Left ventricle myocardium superior (tissue), 1 donor: ENCODE measurements at places on chromosomes 2 and 18. TPM values are rescaled to one million over a fixed set of nuclear protein-coding genes. Genes with fewer than 3 reads are reported as not detected.

GRCh38 chr2:96798733-96799622, 17.1 kb upstream of the CNNM3 start:
- DNase-seq, result no peak

DNA sequence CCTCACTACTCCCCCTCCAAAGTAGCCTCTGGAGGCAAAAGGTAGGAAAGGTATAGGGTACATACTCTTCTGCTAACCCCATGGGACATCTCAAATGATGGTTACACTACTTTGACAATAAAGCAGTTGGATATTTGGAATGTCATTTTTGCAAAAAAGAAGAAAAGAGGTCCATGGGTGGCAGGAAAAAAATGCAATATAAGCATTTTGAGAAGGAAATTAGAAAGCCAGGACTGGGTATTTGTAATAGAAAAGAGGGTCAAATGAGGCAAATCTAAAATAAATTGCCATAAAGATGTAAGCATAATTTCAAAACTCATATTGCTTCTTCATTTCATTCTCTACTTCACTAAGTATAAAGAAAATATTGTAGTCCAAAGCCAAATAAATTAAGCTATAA, 280.2 kb downstream of the NOL4 start:
- no peak for DNase-seq

DNA sequence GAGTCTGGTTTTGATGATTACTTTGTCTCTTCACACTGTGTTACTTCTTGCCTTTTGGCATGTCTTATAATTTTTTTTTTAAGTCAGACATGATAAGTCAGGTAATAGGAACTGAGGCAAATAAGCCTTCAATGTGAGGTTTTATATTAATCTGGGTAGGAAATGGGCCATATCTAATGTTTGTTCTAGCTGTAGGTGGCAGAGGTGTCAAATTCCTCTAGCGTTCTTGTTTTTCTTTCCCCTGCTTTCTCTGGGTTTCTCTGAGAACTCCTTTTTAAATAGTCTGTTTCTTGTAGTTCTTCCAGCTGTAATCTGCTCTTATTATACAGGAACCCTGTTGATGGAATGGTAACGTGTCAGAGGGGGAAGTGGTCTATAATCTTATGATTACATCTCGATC, 5.7 kb downstream of the SP140 start:
- DNase-seq, result no peak

DNA sequence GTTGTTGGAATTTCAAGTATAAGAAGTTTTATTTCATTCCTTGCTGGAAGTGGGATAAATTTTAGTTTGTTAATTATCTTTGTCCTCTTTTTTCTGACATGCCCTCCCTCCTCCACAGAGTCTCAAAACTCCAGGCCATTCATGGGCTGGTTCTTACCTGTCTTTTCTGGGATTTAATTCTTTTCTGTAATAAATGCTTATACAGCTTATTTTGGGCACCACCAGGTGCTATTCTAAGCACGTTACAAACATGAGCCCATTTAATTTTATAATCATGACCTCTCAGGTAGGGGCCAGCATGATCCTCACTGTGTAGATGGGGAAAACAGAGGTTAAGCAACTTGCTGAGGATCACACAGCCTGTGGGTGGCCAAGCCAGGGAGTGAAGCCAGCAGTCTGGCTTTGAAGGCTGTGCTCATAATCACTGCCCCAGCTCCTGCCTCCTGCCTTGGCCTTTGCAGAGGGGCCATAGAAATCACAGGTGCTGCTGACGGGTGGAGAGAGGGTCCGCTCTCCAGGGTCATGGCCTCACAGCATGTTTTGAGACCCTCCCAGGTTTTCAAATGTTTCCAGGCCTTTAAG, 128.4 kb upstream of the PXDN start:
- no peak for DNase-seq

DNA sequence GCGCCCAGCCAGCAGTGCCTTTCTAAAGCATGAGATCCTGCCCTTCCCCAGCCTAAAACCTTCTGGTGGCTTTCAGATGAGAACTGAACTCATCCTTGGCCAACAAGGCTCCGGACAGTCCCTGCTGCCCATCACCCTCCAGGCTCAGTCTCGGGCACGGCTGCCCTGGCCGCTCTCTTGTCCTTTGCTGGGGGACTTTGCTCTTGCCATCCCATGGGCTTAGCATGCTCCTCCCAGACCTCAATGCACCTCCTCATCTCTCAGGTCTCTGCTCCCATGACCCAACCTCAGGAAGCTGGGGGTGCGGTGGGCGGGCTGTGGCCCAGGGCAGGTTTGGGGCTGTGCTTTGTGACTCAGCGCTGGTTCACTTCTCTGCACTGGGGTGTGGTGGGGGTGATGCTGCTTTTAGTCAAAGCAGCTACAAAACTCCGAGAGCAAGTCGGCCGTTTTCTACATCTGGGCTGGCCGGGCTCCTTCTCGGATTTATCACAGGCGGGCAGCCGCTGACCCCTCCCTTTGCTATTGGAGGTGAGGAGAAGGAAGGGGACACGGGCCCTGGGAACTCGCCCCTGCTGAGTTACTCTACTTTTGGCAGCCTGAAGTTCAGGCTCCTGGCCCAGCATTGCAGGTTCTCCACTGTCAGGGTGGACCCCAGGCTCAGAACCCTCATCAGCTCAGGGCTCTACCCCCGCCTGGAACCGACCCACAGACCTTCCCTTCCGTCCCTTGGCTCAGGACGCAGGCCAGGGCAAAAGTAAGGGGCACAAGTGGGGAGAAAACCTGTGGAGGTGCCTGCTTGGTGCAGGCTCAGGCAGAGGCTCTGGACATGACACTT, 90.6 kb upstream of the TAF1B start:
- DNase-seq, result no peak

DNA sequence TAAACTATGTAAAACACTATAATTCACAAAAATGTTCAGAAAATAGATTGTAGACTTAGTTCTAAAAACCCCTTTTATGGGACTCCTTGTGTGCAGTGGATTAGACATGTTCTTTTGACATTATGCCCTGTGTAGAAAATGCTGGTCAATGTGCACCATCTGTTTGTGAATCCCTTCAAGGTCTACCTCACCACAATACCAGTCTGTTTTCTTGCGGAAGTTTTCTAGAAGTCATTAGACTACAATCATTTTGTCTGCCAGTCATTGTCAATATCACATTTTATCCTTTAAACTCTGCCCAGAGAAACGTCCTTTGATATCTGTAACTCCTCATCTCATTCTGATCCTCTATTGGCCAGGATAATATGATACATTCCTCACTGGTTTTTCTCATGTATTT, 7.8 kb downstream of the ITGA4 start:
- DNase-seq, result no peak

DNA sequence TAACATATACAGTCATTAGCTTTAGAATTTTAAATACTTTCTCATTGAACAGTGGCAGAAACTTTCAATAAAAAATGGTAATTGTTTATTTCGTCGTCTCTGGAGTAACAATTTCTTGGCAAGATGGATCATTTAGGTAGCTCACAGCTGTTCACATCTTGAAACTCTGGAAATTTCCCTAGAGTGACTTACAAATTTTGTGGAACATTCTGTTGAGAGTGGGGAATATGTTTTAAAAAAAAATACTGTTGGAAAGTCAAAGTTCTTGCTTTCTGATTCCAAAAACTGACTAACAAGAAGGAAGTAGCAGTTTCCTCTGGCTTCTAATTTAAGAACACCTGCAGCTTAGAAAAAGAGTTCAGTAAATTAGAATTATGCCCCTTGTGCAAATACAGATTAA, 11.2 kb upstream of the CALCRL start:
- DNase-seq, result no peak

GRCh38 chr2:217623281-217623912, 379.4 kb downstream of the TNS1 start:
- DNase-seq, result no peak

- DNase-seq, result no peak
These were observed 67.2 kb downstream of the KCTD1 start for GRCh38 chr18:26480897-26481795.

DNA sequence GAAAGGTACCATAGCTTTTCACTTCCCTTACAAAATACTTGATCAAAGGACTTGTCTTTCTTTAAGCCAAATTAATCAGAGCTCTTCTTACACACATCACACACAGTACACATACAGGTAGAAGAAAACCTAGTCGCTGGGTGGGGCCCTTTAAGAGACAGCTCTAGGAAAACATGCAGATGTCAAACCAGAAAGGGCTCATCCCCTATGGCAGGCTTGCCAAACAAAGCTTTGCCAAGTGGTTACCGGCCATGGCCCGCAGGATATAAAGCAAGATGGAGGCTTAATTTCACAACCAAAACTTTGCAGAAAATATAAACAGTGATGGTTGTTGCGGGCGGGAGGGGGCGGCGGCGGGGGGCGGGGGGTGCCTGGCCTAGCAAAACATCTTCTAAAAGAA, 2156.0 kb upstream of the PIK3C3 start:
- DNase-seq, result no peak

- peak; percentile 38 for DNase-seq
These were observed 4.2 kb downstream of the MEIS1 start for GRCh38 chr2:66438891-66439811.

- DNase-seq, result no peak
These were observed 814 bp upstream of the RAB1A start for GRCh38 chr2:65130664-65131175.

DNA sequence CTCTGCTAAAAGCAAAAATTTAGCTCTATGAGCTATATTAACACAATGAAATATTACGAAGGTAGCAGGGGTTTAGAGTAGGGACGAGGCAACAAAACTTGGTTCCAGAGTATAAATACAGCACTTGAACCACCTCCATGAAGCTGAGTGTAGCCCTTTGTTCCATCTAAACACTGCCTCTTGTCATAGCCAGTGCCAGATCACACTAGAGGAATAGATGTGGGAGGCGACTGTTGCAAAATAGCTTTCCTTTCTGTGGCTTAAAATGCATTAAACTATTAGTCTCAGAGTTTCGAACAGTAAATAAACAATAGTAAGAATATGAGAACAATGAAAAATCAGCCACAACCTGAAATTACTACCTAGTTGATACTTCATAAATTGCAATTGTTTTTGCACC, 29.8 kb downstream of the PIEZO2 start:
- no peak for DNase-seq

GRCh38 chr2:54995553-54995952, 54.7 kb downstream of the RTN4 start:
- DNase-seq, result no peak

GRCh38 chr2:98464772-98465310, 20.2 kb downstream of the INPP4A start:
- no peak for DNase-seq

DNA sequence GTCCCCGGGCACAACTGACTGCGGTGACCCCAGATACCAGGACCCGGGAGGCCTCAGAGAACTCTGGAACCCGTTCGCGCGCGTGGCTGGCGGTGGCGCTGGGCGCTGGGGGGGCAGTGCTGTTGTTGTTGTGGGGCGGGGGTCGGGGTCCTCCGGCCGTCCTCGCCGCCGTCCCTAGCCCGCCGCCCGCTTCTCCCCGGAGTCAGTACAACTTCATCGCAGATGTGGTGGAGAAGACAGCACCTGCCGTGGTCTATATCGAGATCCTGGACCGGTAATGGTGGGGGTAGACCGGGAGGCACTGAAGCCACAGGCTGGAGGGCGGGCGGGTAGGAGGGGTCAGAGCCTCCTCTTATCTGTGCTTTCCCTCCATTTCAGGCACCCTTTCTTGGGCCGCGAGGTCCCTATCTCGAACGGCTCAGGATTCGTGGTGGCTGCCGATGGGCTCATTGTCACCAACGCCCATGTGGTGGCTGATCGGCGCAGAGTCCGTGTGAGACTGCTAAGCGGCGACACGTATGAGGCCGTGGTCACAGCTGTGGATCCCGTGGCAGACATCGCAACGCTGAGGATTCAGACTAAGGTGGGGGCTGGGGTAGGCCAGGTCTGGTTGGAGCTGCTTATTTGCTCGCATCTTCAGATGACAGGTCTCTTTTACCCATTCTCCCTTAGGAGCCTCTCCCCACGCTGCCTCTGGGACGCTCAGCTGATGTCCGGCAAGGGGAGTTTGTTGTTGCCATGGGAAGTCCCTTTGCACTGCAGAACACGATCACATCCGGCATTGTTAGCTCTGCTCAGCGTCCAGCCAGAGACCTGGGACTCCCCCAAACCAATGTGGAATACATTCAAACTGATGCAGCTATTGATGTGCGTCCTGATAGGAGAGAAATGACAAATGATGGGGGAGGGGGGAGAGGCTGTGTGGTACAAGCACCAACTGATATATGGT, 780 bp downstream of the HTRA2 start:
- peak; percentile 63 for DNase-seq

GRCh38 chr2:104702031-104702850, 151.7 kb upstream of the POU3F3 start:
- no peak for DNase-seq

- DNase-seq, result no peak
These were observed 24.8 kb upstream of the TBC1D8 start for GRCh38 chr2:101175991-101176390.

DNA sequence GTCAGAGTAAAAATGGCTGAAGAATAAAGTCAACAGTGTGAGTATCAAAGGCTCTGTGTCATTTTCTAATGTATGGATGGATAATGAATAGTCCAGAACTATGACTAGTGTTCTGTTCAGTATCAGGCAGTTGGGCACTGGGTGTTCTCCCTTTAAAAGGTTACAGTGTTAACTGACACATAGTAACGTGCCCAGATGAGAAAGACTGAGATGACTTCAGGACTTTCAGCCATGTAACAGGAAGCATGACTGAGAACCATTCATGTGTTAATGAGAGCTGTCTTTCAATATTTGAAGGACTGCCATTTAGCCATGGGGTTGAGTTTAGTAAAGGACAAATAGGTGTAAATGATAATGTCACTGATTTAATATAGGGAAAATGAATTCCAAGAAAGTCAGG, 187.1 kb downstream of the GULP1 start:
- no peak for DNase-seq

- no peak for DNase-seq
These were observed 1255.2 kb downstream of the CNTNAP5 start for GRCh38 chr2:125280265-125280664.

GRCh38 chr2:48213646-48214045, 307.3 kb upstream of the FBXO11 start:
- DNase-seq, result no peak

The ALPI gene
- not detected for total RNA-seq

The HOXD8 gene
- total RNA-seq, result 0.92 TPM

The DSC1 gene
- 6.0 TPM for total RNA-seq

The SETBP1 gene
- total RNA-seq, result 6.7 TPM

The INHBB gene
- total RNA-seq, result 2.8 TPM

The PLA2R1 gene
- total RNA-seq, result 2.9 TPM

The PDE6D gene
- total RNA-seq, result 16.1 TPM

The ADCYAP1 gene
- total RNA-seq, result 0.17 TPM

The PECR gene
- total RNA-seq, result 6.1 TPM

The CNRIP1 gene
- 11.1 TPM for total RNA-seq

The OR6B2 gene
- not detected for total RNA-seq

The CDH7 gene
- total RNA-seq, result 0.05 TPM

The MBP gene
- total RNA-seq, result 32.7 TPM
